ENCODE measurements at places on chromosomes 6 and 20.
A peak's percentile ranks its signal among the peaks of the same experiment; 100 is the strongest.

GRCh38 chr6:14883921-14884320, 361.9 kb upstream of the JARID2 start:
- DNase-seq: no peak

- peak; percentile 68 for DNase-seq
These were observed 107.8 kb downstream of the ZFP64 start for GRCh38 chr20:52083627-52084232.

GRCh38 chr20:63115651-63116411, 100.1 kb downstream of the YTHDF1 start:
- DNase-seq: no peak

- no peak for DNase-seq
These were observed 383.6 kb downstream of the PREX1 start for GRCh38 chr20:48444249-48444648.
